CD4-positive, CD25-positive, alpha-beta regulatory T cell (primary cell): ENCODE measurements at places on chromosomes 2 and 18. TPM values are rescaled to one million over a fixed set of nuclear protein-coding genes. Genes with fewer than 3 reads are reported as not detected.
A peak's percentile ranks its signal among the peaks of the same experiment; 100 is the strongest.

CAPN13 gene
- total RNA-seq = not detected

EFEMP1 gene
- not detected for total RNA-seq

SULT1C4 gene
- 0.62 TPM for total RNA-seq

TANC1 gene
- total RNA-seq = 0.07 TPM

SKOR2 gene
- not detected for total RNA-seq

PPM1B gene
- 91.8 TPM for total RNA-seq

PSMA8 gene
- total RNA-seq = 0.30 TPM

NYAP2 gene
- 0.20 TPM for total RNA-seq

DNA sequence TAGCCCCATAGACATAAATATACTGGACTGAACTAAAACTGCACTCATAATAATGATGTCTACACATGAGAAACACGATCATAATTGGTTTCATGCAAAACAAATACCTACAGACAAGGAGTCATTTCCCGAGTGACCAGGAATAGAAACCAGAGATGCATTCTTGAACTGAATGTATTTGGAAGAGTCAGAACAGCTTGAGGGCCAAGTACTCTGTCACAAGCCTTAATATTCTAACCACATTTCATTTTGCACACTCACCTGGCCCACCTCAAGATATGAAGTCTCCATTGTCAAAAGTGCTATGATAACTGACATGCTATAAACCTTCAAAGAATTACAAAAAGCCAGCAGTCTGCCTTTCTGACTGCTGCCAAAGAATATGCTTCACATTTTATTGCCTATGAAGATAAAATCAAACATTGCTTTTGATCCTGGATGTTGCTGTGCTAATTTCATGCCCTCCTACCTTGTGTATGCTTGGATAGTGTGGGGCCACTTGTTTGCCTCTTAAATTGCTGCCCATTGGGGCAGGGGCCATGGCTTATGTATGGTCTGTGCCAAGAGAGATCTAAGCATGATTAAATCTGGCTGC, 18.9 kb upstream of the ASAP2 start:
- H3K27ac ChIP-seq = no peak overlapping the region
- H3K4me3 ChIP-seq = no peak overlapping the region
- no peak for DNase-seq
- H3K4me1 ChIP-seq = no peaks in the 10 kb centered on the region

DNA sequence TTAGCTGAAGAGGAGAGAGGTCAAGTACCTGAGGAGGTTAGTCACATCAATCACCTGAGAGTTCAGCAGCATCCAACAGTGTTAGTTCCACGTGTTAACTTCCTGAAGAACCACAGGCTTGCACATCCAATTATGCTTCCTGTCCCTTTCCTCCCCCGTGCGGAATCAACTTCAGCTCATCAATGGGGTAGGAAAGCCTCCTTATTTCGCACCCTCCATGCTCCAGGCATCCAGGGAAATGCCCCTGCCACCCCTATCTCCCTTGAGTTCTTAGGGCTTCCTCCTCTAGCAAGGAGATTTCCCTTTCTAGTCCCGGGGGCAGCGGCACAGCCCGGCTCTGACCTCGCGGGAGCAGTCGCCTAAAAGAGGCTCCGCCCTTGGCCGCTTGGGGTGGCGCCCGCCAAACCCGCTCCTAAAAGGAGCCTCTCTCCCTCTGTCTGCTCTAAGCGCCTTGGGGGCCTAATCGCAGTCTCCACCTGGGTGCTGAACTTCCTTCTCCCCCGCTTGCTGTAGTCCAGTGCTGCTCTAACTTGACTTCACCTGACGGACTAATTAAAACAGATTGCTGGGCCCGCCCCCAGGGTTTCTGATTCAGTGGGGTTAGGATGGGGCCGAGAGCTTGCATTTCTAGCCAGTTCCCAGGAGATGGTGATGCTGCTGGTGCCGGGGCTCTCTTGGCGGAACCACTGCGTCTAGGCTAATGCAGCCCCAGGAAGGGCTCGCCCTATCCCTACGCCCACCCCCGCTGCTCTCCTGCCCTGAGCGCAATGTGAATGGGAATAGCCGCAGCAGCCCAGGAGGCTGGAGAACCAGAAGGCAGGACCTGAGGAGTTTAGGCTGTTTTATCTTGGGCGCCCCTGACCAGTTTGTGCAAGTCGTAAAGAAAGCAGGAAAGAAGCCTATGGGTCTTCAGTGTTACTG, 3.4 kb upstream of the TET3 start:
- peak overlapping the region; percentile 81 for H3K4me3 ChIP-seq
- peaks cover 59% of the 10 kb centered on the region for H3K4me1 ChIP-seq
- H3K27ac ChIP-seq = no peak overlapping the region
- H3K36me3 ChIP-seq = no peaks in the 10 kb centered on the region
- H3K27me3 ChIP-seq = no peaks in the 10 kb centered on the region
- no peak for DNase-seq

- H3K4me3 ChIP-seq = no peak overlapping the region
- no peaks in the 10 kb centered on the region for H3K4me1 ChIP-seq
- no peaks in the 10 kb centered on the region for H3K27me3 ChIP-seq
- H3K36me3 ChIP-seq = no peaks in the 10 kb centered on the region
- no peak for DNase-seq
Observed at GRCh38 chr2:129755786-129756185, 223.7 kb upstream of the RAB6C start.

DNA sequence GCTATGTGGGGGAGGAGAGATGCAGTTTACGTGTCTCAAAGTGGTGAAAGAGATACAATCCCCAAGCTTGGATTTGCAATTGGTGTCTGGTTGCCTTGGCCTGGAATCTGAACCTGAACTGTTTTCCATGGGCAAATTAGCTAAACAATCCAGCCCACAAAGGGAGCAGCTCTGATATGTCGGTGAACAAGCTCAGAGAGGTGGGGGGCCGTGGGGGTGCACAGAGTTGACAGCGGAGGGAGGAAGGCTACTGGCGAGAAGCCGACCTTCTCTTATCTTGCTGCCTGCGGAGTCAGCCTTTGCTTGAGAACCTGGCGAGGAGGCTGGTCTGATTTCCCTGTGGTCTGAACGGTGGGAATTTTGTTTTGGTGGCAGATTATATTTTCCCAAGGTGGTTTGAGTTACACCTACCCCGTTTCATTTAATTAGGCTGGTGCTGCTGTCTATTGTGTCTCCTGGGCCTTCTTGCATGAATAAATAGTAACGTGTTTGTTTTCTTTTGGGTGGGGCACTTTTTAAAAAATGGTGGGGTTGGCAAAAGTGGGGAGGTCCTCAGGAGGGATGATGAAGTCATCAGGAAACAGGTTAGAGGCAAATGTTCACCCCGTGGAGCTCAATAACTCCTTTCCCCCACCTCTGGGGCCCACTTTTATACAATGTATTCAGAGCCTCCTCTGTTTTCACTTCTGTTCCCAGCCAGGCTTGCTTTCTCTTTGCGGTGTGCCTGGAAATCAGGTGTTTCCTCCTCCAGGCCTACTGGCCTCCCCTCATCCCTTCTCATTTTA, 80.9 kb upstream of the IGFBP5 start:
- no peak overlapping the region for H3K4me3 ChIP-seq
- H3K27me3 ChIP-seq = no peaks in the 10 kb centered on the region
- no peaks in the 10 kb centered on the region for H3K4me1 ChIP-seq
- H3K27ac ChIP-seq = no peak overlapping the region
- DNase-seq = no peak
- H3K36me3 ChIP-seq = no peaks in the 10 kb centered on the region

- no peak overlapping the region for H3K4me3 ChIP-seq
- no peaks in the 10 kb centered on the region for H3K27me3 ChIP-seq
- H3K36me3 ChIP-seq = no peaks in the 10 kb centered on the region
- no peaks in the 10 kb centered on the region for H3K4me1 ChIP-seq
- DNase-seq = no peak
- no peak overlapping the region for H3K27ac ChIP-seq
Observed at GRCh38 chr2:145846982-145847381, 1327.1 kb upstream of the ZEB2 start.

DNA sequence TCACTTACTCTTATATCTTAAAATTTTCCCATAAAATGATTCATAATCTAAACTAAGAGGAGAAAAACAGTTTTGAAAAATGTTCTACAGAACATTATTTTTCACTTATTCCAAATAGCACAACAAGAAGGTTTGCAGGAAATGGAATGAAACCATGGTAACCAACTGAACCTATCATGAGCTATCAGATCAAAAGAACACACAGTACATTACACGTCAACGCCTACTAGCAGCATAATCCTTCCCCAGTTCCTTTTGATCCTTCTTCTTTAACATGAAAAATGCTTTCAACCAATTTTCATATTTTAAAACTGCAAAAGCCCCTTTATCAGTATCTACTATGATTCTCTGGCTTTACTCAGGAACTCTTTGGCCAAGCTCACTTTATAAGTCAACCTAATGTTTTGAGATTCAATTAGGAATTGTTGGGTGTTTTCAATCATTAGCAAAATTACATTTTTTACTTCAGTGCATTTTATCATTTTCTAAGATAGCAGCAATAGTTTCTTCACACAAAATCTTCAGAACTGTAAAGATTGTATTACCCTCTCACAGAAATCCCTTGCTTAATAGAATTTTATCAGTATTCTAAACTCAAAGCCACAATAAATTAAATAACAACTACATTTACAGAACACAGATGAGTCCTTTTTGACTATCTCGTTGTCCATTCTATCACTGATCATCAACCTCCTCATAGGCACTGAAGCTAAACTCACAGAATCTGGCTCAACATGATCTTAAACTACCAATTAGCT, 102.5 kb downstream of the CHN1 start:
- H3K4me3 ChIP-seq = peak overlapping the region; percentile 49
- peak; percentile 61 for DNase-seq
- H3K27me3 ChIP-seq = no peaks in the 10 kb centered on the region
- H3K4me1 ChIP-seq = peaks cover 10% of the 10 kb centered on the region
- H3K36me3 ChIP-seq = no peaks in the 10 kb centered on the region

DNA sequence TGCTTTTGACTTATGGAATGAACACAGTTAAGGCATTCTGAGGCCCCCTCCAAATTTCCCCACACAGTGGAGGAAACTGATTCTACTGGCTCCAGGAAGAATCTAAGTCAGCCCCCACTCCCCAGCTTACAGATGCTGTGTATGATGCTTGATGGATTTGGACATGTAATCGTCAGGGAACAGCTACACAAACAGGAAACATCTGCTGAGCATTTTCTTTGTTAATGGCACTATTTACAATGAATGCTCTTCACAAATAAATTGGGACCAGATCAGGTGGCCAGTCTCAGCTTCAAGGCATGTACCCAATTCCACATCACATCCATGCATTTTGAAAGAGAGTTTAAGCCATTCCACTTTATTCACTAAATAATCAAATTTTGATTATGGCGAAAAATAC, 562.3 kb downstream of the SOX11 start:
- no peaks in the 10 kb centered on the region for H3K27me3 ChIP-seq
- no peak overlapping the region for H3K4me3 ChIP-seq
- H3K4me1 ChIP-seq = no peaks in the 10 kb centered on the region
- H3K27ac ChIP-seq = no peak overlapping the region
- no peak for DNase-seq
- no peaks in the 10 kb centered on the region for H3K36me3 ChIP-seq

DNA sequence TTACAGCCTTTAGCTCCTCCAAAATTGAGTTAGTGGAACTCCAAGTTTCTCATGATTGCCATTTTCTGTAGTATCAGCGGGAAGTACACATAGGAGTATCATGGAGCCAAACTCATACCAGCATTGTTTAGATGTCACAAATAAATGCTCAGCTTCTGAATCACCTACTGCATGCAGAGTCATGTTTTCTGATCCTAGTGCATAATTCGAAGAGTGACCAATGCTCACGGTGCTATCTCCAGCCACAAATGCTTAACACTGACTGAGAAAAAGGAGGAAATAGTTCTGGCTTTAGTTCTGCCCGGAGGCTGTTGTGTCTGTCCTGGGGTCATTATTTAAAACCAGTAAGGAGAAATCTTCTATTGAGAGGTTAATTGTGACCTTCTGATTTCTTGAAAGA, 45.4 kb upstream of the LRATD1 start:
- DNase-seq = no peak
- H3K4me3 ChIP-seq = no peak overlapping the region
- H3K27me3 ChIP-seq = no peaks in the 10 kb centered on the region

GRCh38 chr2:152132306-152132705, 33.5 kb upstream of the CACNB4 start:
- H3K27ac ChIP-seq = no peak overlapping the region
- peaks cover 19% of the 10 kb centered on the region for H3K36me3 ChIP-seq
- no peak for DNase-seq
- H3K4me1 ChIP-seq = peaks cover 4% of the 10 kb centered on the region

DNA sequence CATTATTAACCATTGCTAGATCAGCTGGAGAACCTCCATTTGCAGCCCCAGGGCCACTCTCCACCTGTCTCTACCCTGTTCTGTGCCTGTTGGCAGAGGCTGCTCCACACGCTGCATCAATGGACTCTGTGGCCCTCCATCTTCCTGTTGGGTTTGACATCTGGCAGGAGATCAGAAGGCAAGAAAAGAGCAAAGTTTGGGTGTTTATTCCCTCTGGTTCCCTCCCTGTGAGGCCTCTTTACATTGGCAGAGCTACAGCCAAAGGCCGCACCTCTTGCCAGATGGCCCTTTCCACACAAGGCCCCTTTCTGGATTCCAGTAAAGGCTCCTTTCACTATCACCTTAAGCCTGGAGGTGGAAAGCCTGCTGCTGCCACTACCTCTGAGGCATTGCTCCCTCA, 110.9 kb upstream of the RND3 start:
- no peak for DNase-seq
- H3K4me1 ChIP-seq = no peaks in the 10 kb centered on the region
- no peaks in the 10 kb centered on the region for H3K36me3 ChIP-seq
- H3K27me3 ChIP-seq = no peaks in the 10 kb centered on the region
- H3K27ac ChIP-seq = no peak overlapping the region

GRCh38 chr2:10002109-10002508, 41.2 kb upstream of the KLF11 start:
- peak overlapping the region; percentile 51 for H3K4me3 ChIP-seq
- DNase-seq = peak; percentile 37
- peak overlapping the region; percentile 44 for H3K27ac ChIP-seq
- H3K27me3 ChIP-seq = no peaks in the 10 kb centered on the region
- peaks cover 15% of the 10 kb centered on the region for H3K4me1 ChIP-seq
- H3K36me3 ChIP-seq = no peaks in the 10 kb centered on the region

DNA sequence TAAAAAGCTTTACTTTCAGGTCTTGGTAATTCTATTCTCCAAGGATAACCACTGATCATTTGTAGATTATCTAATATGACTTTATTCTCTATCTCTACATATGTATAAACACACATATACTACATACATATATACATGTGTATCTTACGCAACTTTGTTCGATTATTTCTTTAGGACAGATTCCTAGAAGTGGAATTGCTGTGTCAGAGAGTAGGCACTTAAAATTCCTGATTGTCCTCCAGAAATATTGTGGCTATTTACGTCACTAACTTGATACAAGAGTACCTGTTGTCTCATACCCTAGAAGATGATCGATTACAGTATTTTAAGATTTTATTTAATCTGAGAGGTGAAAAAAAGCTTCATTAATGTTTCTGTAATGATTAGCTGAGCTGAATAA, 57.9 kb downstream of the FAM98A start:
- H3K4me3 ChIP-seq = no peak overlapping the region
- H3K27me3 ChIP-seq = no peaks in the 10 kb centered on the region
- no peaks in the 10 kb centered on the region for H3K36me3 ChIP-seq
- no peaks in the 10 kb centered on the region for H3K4me1 ChIP-seq
- H3K27ac ChIP-seq = no peak overlapping the region

- H3K4me3 ChIP-seq = no peak overlapping the region
- DNase-seq = no peak
- no peak overlapping the region for H3K27ac ChIP-seq
- no peaks in the 10 kb centered on the region for H3K36me3 ChIP-seq
Observed at GRCh38 chr2:216992056-216992675, 132.3 kb upstream of the TNP1 start.

GRCh38 chr2:72676341-72677025, 149.3 kb downstream of the EXOC6B start:
- H3K4me1 ChIP-seq = no peaks in the 10 kb centered on the region
- no peaks in the 10 kb centered on the region for H3K27me3 ChIP-seq
- H3K4me3 ChIP-seq = no peak overlapping the region

GRCh38 chr2:119225926-119226325, 2.3 kb downstream of the STEAP3 start:
- peaks cover 8% of the 10 kb centered on the region for H3K27me3 ChIP-seq
- no peak overlapping the region for H3K4me3 ChIP-seq
- H3K36me3 ChIP-seq = no peaks in the 10 kb centered on the region
- no peak overlapping the region for H3K27ac ChIP-seq
- no peaks in the 10 kb centered on the region for H3K4me1 ChIP-seq
